ENCODE measurements at places on chromosomes 6 and 20.
A peak's percentile ranks its signal among the peaks of the same experiment; 100 is the strongest.

DNA sequence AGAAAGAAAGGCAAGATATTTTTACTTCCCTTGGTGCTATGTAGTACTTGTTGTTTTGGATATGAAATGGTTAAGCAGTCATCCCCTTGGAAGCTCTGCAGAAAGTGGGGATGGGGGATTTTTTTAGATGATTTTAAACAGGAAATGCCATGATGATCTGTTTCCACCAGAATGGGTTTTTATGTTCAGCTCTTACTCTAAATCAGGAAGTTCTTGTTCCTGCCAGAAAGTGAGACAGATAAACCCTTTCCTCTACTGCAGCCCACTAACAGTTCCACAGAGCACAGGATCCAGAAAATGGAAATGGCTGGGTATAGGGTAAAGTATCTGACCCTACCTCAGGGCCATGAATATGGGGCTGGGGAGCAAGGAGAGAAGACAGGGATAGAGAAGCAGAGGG lies 32.1 kb upstream of the PPP1R3G start:
- no peak for ATAC-seq

- no peak for ATAC-seq
Measured at GRCh38 chr6:33213989-33214335, 5.7 kb downstream of the RING1 start.

DNA sequence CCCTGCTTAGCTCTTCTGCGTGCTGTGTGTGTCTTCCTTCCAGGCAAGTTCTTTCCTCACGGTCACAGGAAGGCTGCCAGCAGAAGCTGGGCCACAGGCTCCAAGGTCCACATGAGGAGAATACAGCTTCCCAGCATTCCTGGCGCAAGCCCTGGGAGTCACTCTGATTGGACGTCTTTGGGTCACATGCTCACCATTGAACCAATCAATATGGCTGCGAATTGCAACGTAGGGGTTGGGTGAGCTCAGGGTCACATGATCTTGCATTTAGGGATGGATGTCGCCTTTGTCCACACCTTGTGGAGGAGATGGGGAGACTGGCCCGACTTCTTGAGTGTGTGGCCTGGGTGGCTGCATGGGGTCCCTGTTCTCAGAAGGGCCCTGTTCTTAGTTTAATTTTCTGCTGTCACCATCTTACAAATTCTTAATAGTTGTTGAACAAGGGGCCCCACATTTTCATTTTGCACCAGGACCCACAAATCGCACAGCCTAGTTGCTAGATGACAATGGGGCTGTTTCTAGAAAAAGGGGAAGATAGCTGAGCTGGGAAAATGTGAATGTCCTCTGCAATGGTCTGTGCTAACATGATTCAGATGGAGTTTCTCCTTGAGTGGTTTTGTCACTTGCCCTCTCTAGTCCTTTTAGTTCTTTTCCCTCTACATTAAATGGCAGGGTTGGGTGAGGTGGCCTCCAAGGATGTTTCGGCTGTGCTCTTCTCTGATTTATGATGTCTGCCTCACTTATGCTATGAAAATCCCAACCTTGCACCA lies 149.6 kb downstream of the CDH26 start:
- ATAC-seq: no peak

GRCh38 chr6:111230351-111231089 lies 143.2 kb downstream of the SLC16A10 start:
- ATAC-seq: no peak

- peak; percentile 62 for ATAC-seq
Measured at GRCh38 chr6:27176523-27177484, 70.7 kb upstream of the PRSS16 start.
